ENCODE measurements at places on chromosomes 1 and 21.

- ATAC-seq = no peak
Observed at GRCh38 chr21:44924606-44925377, 4.1 kb upstream of the ITGB2 start.

- no peak for ATAC-seq
Observed at GRCh38 chr1:214393086-214393485, 112.1 kb downstream of the SMYD2 start.

DNA sequence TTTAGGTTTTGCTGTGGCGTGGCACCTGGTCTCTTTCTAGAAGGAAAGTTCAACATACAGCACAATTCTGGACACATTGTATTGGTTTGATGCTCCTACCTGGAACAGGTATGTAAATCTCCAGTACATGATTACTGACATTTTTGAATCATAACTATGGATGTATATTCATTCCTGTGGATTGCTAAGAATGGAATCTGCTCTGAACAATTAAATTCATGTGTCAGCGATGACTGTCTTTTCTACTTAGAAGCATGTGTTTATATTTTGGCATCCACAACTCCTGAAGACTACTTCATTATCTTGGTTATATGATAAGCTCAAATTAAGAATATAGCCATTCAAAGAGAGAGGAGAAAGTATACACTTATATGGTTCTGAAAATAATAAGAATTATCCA, 291.8 kb downstream of the CHRM3 start:
- no peak for ATAC-seq

DNA sequence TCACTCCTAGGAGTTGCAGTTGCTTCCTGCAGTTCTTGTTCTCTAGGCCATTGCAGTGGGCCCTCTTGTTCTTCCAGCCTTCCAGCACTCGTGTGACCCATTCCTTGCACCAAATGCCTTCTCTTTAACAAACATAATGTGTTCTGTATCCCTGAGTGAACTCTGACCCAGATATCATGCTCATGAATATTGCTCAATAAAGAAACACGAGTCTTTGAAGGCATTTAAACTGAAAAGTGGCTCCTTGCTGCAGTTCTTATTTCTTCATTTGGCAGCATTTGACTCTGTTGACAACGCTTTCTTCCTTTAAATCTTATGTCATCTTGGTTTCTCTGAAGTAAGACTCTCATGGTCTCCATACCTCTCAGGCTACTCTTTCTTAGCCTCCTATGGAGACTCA, 100.7 kb upstream of the PDE4B start:
- peak; percentile 11 for ATAC-seq

DNA sequence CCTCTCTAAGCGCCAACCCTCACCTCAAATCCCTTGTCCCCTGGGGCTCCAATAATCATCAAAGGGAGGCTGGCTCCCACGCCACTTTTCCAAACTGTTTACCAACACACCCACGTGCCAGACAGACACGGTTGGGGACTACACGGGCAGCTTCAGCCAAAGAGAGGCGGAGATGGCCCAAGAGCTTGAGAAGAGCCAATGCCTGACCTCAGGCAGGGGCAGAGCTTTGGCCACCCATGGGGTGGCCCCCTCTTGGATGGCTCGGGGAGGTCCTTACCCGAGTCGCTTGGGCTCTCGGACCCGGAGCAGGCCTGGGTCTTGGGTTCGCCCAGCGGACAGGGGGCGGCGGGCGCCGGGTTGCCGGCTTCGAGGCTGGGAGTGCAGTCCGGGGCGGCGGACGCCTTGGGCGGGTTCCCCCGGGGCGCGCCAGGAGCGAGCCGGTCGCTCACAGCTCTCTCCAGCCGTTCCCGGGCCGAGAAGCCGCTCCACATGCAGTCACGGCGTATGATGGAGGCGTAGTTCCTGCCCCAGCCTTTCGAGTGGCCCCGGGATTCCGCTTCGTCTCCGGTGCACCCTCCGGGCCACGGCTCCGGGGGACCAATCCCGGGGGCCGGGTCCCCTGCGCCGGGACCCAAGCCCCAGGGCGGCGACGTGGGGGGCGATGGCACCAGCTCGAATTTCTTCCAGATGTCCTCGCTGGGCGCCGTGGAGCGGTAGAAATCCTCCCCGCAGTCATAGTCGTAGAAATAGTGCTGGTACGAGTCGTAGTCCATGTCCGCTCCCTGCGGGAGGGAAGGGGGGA, 854 bp downstream of the MYCL start:
- ATAC-seq = peak; percentile 17

GRCh38 chr21:27206368-27206982, 239.6 kb upstream of the ADAMTS5 start:
- no peak for ATAC-seq

DNA sequence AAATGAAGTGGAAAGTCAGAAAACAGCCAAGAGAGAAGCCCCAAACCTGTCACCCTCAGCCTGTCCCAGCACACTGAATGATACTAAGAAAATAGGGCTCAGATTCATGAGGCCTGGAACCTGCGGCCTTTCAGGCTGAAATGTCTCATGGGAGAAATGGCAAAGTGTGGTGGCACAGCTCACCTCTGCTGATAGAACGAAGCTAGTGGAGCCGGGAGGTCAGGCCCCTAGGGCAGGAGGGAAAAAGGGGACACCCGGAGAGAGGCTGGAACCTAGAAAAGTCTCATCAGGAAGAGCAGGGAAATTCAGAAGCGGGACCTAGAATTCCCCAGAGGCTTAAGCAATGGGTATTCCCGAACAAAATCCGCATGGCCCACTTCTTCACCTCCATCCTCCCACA, 107.1 kb downstream of the BCAR3 start:
- ATAC-seq = no peak

GRCh38 chr1:205257735-205258134, 30.0 kb downstream of the TMCC2 start:
- ATAC-seq = no peak

- peak; percentile 34 for ATAC-seq
Observed at GRCh38 chr1:245310571-245311531, 156.1 kb downstream of the KIF26B start.

GRCh38 chr1:176754676-176755075, 291.7 kb downstream of the PAPPA2 start:
- ATAC-seq = no peak

- ATAC-seq = no peak
Observed at GRCh38 chr1:169120066-169120465, 13.6 kb downstream of the ATP1B1 start.

DNA sequence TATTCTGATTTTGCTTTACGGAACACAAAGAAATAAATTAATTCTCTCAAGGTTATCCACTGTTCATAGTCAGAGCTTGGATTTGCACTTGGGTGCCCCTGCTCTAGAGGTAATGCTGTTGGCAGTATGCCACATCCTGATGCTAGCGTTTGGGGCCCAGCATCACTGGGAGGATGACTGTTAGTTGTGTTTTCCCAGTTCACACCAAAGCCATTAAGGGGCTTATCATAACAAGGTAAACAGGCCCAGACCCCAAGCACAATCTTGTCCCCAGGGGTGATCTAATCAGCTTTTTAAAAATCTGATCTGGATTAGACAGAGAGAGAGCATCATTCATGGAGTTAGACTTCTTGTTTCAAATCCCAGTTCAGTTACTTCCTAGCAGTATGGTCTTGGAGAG, 60.2 kb upstream of the PBX1 start:
- ATAC-seq = no peak

DNA sequence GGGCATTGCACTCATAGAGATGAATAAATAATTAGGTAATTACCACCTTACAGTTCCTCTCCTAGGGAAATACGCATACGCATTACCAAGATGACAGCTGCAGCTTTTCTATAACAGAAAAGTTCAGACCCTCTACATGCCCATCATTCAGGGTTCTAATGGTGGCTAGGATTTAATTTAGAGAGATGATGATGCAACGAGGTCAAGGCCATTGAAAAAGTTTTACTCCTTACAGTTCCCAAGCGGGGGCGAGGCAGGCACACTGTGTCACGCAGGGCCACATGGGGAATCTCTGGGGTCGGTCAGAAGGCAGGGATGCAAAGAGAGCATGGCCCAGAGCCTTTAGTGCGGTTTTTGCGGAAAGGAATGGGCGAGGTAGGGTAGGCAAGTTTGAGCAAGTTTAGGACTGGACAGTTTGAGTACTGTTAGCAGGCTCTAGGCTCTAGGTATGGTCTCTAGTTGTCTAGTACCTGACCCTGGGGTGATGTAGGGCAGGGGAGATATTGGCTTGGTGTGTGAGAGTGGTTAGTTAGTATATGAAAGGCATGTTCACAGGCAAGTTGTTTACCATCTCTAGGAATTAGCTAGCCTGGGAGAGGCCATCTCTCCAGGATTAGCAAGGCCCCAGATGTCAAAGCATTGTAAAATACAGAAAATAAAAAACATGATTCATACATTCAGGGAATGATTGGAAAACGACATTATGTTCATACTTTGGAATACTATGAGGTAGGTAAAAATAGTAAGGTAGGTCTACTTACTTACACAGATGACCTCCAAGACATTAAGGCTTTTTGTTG, 29.6 kb upstream of the ID3 start:
- no peak for ATAC-seq

- no peak for ATAC-seq
Observed at GRCh38 chr1:33560680-33561079, 88.2 kb downstream of the ZSCAN20 start.

DNA sequence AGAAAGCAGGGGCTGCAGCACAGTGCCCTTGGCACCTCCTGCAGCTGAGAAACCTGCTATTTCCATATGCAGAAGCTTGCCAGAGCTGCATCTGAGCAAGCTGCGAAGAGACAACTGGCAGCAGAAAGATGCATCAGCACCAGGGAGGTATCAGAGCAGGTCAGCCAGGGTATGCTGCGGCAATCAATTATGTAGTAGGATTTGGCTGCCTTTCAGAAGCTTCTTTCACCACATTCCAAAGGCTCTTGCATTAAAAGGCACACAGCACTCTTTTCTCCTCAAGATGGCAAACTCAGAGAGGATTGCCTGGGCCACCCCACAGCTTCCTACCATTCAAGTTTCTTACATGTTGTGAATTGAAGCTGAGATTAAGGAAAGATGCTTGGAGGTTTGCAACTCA, 47.6 kb upstream of the RAP1A start:
- no peak for ATAC-seq

DNA sequence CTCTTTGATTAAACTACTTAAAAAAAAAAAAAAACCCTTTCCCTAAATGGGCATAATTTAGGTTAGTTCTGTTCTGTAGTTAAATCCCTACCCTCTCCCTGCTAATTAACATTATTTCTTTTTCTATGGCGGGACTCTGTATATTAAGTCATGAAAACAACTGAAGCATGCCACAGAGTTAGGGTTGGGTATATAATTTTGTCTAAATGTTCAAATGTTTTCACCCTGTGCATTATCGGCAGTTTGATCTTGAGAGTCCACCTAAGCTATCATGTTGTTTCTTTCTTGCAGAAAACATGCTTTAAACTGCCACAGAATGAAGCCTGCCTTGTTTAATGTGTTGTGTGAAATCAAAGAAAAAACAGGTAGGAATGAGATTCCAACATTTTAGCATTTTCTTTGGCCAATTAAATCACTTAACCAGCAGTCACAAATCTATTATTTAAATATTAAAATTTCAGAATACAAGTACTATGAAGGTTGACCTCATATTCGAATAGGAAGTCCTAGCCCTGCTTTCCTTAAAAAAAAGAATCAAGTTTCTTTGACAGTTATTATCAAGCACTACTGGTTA, 4.0 kb downstream of the PBX1 start:
- ATAC-seq = no peak

- ATAC-seq = no peak
Observed at GRCh38 chr1:192546596-192547190, 28.9 kb upstream of the RGS1 start.

DNA sequence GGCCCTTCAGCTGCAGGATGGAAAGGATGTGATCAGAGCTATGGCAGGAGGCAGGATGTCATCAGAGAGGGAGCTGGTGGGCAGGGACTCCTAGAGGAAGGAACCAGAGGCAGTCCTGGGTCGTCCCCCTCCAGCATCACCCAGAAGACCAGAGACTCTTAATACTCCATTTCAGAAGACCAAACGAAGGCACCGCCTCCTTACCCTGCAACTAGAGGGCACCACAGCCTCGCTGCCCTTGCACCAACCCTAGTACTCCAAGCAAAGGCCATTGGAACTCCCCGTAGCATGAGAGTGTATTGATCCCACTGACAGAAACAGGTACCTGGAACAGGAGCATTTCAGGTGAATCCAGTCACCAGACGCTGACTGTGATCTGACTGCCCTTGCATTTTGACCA, 598.1 kb downstream of the NPHP4 start:
- no peak for ATAC-seq

DNA sequence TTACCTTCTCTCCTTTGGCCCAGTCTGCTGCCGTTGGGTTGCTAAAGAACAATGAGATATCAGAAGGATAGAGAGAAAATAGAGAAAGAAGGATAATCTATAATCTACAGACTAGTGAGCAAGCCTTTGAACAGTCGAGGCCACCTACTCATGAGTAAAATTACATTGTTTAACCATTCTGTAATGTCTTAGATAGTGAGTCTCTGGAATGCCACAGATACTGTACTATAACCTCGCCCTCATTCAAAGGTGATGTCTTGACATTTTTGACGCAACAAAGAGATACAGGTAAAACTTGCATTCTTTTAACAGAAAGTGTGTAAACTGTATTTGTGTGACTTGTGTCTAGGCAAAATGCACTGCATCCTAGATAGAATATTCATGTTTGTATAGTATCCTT, 77.9 kb downstream of the LAMC1 start:
- no peak for ATAC-seq

DNA sequence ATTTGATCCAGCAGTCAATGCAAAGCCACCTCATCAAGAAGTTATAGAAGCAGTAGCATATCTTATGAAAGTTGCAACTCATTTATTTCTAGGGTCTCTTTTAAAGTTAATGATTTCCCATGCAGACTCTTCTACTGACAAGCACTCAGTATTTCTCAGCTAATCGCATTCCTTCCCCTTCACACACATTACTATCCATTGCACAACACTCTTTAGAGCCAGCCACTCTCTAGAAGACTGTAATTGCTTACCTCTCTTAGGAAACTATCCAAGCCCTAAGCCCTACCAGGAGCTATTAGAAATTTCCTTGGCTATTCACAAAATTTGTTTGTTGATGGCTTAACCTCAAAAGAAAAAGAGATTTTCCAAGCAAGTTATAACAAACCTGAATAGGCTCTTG, 106.0 kb downstream of the ADAMTS1 start:
- ATAC-seq = no peak

DNA sequence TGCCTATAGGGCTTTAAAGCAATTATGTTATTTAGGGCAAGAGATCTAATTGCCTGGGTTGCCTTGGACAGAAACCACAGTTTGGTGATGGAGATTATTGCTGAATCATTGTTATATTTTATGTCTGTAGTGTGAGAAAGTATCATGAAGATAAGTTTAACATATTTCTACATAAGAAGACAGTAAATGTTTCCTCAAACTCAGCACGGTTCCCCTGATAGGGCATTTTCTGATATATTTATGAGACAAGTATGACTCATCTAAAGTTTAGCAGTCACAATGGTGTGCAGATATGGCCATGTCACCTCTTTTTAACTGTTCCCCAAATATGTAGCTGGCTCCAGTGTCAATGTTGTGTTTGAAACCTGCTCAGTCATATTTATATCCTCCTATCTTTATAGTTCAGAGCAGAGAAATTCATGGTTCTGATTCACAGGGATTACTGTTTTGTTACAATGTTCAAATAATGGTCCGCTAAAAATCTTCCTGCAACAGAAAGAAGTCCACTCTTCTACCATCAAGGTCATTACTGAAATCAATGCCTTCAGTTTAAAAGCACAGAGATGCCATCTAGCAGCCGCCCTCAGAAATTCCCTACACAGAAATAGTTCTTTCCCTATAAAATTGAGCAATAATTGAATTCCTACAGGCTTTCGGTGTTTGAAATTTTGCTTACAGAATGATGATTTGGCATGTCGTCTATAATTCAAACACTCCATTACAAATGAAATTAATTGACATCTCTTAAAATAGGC, 3.7 kb downstream of the OLFM3 start:
- no peak for ATAC-seq

Data from gastroesophageal sphincter (tissue), 4 donors.